ENCODE measurements at places on chromosomes 4 and X.

- no peak for DNase-seq
Observed at GRCh38 chrX:46913667-46914066, 1.4 kb downstream of the JADE3 start.

- no peak for DNase-seq
Observed at GRCh38 chr4:120995266-120996010, 72.9 kb upstream of the PRDM5 start.

DNA sequence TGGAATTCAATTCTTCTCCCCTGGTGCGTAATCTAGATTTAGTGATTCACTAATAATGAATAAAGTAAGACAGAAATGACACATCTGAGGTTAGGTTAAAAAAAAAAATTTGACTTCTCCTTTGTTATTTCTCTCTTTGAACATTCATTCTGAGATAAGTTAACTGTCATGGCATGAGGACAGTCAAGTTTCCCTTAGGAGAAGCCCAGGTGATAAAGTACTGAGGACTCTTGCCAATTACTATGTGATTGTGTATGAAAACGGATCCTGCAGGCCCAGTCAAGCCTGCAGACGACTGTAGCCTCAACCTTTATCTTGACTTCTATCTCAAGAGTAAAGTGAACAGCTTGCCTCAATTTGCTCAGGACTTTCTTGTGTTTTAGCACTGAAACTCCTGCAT is 293.2 kb downstream of the PRR32 start:
- DNase-seq, result no peak

DNA sequence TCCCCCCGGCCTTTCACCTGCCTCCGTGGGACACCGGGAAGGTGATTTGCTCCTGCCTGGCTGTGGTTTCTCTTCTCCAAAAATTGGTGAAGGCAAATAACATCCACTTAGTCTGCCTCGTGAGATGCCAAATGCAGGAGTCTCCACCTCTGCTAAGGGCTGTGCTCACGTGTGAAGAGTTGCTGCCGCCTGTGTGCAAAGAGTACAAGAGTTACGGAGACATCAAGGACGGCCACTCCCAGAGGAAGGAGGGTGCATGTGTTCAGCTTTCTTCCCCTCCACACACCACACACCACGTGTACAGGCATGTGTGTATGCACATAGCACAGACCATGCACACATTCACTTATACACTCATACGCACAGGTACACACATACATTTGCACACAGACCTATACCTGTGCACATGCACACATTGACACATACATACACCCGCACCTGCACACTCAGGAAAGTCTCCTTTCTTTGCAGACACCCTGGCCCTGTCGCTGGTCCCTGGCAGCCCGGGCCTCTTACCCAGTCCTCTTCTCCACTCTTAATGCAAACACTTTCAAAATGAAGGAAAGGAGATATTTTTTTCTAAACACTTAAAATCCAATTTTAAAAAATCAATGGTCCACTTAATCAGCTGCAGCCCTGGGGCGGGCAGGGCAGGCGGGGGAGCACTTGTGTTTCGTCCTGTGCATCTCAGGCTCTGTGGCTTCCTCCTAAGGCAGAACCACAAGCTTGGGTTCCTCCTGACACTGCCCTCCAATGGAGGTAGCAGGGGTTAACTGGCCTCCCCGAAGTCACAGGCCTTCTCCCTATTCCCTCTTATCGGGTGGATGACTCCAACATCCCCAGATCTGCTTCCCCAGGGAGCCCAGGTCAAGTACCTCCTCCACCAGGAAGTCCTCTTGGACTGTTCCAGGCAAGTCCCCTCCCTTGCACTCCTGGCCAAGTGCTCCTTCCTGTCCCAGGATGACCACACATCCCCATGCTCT is 103.0 kb downstream of the CPZ start:
- no peak for DNase-seq

- DNase-seq, result no peak
Observed at GRCh38 chr4:100098011-100098545, 92.2 kb downstream of the DDIT4L start.

GRCh38 chr4:84530871-84531270 is 31.8 kb upstream of the NKX6-1 start:
- DNase-seq, result no peak

DNA sequence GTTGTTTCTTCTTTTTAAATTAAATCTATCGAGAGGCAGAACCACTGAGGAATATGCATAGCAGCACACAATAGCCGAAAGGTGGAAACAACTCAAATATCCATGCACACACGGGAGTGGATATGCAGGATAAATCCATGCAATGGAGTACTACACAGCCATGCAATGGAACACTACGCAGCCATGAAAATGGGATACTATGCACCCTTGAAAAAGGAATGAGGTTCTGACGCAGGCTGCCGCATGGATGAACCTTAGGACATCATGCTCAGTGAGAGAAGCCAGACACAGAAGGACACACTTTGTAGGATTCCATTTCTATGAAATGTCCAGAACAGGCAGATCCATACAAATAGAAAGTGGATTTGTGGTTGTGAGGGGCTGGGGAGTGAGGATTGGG is 18.4 kb upstream of the P2RY8 start:
- DNase-seq, result no peak

DNA sequence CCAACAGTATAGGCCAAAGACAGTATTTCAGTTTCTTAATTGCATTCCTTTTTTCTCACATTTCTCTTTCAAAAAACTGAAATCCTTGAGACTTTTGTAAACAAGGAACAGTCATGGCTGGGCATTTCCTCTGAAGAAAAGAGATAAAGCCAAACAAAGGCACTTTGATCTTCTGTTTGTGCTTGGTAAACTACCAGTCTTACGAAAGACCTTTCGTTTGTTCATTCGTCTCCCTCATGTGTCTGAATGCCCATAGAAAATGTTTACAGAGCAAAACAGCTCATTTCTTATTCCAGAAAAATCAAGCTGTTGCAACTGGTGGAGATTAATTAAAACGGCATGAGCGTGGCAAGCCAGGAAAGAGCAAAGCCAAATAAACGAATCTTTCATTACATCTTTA is 178.0 kb downstream of the GASK1B start:
- no peak for DNase-seq

Measured in DMS79 (cell line).